Effector CD8-positive, alpha-beta T cell (primary cell): ENCODE measurements at places on chromosomes 12 and 14.

DNA sequence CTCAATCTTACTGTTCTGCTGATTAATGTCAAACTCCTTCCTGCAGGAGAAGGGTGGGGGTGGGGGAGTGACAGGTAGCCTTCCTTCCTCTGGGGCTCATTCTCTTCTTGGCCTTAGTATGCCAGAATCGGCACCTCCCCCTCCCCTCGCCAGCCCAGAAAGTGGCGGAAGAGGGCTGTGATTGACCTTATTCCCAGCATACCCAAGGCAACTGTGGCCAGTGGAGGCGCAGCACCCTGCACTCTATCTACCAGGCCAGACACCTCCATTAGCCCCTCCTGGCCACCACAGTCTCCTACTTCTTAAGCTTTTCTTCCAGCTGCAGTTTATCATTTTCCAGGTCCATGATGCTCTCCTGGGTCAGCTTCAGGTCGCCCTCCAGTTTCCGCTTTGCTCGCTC, 15.5 kb downstream of the MYH6 start:
- DNase-seq = no peak

DNA sequence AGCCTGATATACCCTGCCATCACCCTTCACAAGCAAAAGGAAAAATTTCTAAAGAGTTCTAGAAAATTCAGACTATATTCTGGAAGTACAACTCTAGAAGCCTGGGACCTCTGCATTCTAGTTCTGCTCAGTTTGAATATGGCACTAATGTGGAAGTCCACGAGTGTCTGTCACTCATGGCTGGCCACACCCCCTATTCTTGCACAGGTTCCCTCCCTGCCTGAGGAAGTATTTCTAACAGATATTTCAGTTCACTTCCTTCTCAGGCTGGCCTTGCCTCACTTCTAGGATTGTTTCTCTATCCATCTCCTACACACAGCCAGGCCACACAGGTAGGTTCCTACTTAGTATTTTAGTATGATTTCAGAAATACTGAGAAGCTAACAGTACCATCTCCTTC, 67.4 kb downstream of the PHLDA1 start:
- DNase-seq = no peak

DNA sequence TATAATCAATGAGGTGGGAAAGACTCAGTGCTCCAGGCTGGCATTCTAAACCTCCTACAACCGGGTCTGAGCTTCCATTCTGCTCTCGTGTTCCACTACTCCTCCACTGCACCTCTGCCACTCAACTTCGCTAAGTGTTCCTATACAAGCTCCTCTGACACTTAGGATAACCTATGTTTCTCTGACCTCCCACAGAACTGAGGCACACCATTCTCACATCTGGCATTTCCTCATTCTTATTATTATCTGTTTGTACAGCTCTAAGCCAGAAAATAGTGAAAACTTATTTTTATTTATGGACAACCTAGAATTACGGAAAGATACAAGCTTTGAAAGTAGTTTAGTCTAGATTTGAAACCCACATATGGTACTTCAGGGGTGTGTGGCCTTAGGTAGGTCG, 127.0 kb downstream of the MED13L start:
- no peak for DNase-seq

DNA sequence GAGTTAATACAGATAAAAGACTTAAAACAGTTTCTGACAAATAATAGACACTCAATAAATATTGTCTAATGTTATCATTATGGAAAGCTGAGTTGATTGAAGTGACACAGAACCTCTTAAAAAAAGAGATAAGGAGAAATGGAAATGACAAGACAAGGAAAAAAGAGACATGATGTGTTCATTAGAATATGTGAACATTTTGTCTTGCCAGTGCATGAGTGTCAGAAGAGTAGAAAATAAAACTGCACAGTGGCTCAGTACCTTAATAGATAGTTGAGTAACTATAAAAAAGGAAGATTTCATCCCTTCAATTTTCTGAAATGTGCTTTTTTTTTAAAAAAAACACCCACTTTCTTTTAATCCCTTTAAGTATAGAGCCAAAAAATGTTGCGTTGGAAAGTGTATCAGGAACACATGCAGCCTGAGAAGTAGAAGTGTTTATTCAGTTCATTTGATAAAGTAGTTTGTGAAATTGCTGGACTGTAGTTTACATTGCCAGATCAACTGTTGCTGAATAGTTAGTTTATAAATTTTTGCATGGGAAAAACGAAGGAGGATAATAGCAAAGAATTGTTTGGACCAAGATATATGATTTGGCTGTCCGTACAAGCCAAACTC, 56.6 kb upstream of the ACSS3 start:
- DNase-seq = no peak

GRCh38 chr12:47772094-47772660, 861 bp upstream of the SLC48A1 start:
- DNase-seq = no peak

DNA sequence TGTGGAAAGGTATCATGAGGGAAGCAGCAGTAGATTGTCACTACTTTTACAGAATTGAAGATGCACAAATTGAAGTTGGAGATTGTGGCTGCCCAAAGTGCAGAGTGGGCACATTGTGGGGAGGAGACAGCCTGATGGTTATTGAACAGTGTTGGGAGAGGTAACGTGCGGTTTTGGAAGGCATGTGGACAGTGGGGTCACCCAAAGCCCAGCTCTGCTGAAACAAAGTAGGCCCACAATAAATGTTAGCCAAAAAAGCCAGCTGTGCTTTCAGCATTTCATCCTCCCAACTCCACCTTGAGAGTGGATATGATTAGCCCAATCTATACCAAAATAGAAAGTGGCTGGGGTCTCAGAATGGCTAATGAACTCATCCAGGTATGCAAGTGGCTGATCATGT, 96.7 kb downstream of the TMX1 start:
- DNase-seq = no peak
